IgD-negative memory B cell (primary cell): ENCODE measurements at places on chromosomes 7 and 10. TPM values are rescaled to one million over a fixed set of nuclear protein-coding genes. Genes with fewer than 3 reads are reported as not detected.

The ACHE gene
- polyA plus RNA-seq, result not detected

The HOXA13 gene
- not detected for polyA plus RNA-seq

The WEE2 gene
- polyA plus RNA-seq, result not detected

The HTRA1 gene
- not detected for polyA plus RNA-seq

The ADAM8 gene
- 70.9 TPM for polyA plus RNA-seq

The ANKRD61 gene
- 0.24 TPM for polyA plus RNA-seq

The SERPINE1 gene
- polyA plus RNA-seq, result not detected

The FGFR2 gene
- not detected for polyA plus RNA-seq

The MCMBP gene
- polyA plus RNA-seq, result 33.9 TPM

The TBX20 gene
- not detected for polyA plus RNA-seq

The NXPH1 gene
- not detected for polyA plus RNA-seq

The PRR15 gene
- polyA plus RNA-seq, result not detected

The LRGUK gene
- 0.08 TPM for polyA plus RNA-seq

The PLAU gene
- not detected for polyA plus RNA-seq

The CDHR1 gene
- not detected for polyA plus RNA-seq

The GIGYF1 gene
- polyA plus RNA-seq, result 2.6 TPM

The SEMA3E gene
- not detected for polyA plus RNA-seq

The NME8 gene
- not detected for polyA plus RNA-seq

The BTBD16 gene
- polyA plus RNA-seq, result not detected

The SEMA3D gene
- not detected for polyA plus RNA-seq

The IDE gene
- polyA plus RNA-seq, result 11.7 TPM
